Cardiac atrium fibroblast (primary cell): ENCODE measurements at places on chromosomes 11 and 22. TPM values are rescaled to one million over a fixed set of nuclear protein-coding genes. Genes with fewer than 3 reads are reported as not detected.

C22orf42 gene
- not detected in 2 replicates for total RNA-seq

DDX25 gene
- not detected in 2 replicates for total RNA-seq

FOLR2 gene
- total RNA-seq, result not detected in 2 replicates

OR5B12 gene
- not detected in 2 replicates for total RNA-seq

NOL12 gene
- 21.9 and 41.2 TPM in 2 replicates for total RNA-seq

SYNGR1 gene
- 13.0 and 17.8 TPM in 2 replicates for total RNA-seq

MUC6 gene
- total RNA-seq, result not detected in 2 replicates
